ENCODE measurements at places on chromosomes 11 and 22.
A peak's percentile ranks its signal among the peaks of the same experiment; 100 is the strongest.

- no peak for DNase-seq
These were observed 12.3 kb upstream of the NXPE4 start for GRCh38 chr11:114607753-114608459.

- peak; percentile 38 for DNase-seq
These were observed 49.5 kb downstream of the MCHR1 start for GRCh38 chr22:40728731-40729189.

DNA sequence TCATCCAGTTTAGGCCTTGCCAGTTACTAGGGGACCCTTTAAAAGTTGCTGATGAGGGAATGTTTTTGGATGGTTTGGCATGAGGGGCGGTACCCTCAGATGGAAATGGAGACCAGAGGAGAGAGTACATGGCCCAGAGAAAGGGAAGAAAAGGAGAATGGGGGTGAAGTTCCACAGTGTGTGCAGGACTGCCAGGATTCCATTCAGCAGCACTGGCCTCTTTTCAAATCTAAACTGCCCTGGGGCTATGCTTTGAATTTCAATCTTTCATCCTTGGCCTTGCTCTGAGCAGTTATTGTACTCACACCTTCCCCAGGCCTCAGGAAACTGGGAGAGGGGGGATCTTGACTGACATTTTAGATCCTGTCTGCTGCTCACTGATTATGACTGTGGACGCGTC lies 3.0 kb downstream of the SLC3A2 start:
- DNase-seq = no peak

- DNase-seq = no peak
These were observed 11.9 kb downstream of the MICALL1 start for GRCh38 chr22:37917874-37918548.

DNA sequence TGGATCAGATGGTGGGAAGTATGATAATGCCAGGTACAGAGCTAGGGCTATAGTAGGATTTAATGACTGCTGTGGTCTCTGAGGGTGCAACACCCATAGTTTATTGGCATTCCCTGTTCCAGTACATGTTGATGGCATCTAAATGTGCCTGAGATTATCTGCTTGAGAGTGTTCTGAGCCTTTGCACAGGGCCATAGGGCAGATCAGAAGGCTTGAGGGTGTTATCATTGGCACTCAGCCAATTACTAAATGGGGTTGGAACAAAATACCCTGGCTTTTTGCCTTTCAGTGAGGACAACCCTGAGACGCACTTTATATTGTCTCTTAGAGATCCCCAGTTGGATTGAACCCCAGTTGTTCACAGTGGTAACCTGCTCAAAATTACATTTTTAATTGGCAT lies 6.7 kb downstream of the SLC5A12 start:
- peak; percentile 14 for DNase-seq

GRCh38 chr11:11382858-11383532 lies 29.9 kb upstream of the CSNK2A3 start:
- peak; percentile 61 for DNase-seq

- no peak for DNase-seq
These were observed 1.2 kb upstream of the EED start for GRCh38 chr11:86243396-86243795.

DNA sequence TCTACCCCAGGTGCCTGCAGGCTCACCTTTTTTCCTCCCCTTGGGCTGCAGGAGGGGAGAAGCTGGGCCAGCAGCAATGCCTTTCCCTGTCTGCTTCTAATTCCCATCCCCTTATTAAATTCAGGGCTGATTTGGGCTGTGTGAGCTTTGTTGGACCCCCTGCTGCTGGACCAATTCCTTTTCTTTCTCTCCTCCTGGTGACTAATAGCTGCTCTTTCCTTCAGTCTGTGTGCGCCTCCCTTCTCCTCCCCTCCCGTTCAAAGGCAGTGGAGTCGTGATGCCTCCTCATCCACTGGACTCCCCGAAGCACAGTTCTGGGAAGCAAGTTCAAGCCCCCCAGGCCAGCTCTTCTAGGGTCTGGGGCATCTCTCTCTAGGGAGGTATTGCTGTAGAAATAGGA lies 567.9 kb upstream of the CADM1 start:
- DNase-seq = no peak

DNA sequence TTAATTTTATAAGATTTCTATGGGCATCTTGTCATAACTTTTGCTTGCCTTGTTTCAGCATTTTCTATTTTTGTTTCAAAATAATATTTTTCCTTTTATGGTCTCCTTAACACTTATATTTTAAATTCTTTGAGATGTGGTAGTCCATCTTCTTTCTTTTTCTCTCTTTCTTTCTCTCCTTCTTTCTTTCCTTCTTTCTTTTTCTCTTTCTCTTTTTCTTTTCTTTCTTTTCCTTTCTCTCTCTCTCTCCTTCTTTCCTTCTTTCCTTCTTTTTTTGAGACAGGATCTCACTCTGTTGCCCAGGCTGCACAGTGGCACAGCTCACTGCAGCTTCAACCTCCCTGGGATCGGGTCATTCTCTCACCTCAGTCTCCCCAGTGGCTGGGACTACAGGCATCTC lies 36.1 kb upstream of the OR10G7 start:
- no peak for DNase-seq

GRCh38 chr22:36891646-36892045 lies 21.8 kb upstream of the CSF2RB start:
- no peak for DNase-seq

DNA sequence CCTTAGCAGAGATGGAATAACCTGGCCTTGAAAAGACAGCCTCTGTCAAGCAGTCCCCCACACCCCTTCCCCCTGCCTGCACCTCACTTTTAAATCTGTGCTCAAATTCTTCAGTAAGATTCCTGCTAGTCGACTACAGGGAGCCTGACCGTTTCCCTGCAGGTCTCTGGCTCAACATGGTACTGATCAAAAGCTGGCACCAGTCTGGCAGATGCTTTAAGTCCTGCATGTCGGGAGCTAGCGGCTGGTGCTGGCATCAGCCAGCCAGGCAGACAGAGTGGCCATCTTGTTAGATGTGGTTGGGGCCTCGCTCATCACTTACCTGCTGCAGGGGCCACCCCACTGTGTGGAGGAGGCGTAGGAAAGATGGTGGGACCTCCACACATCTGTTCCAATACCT lies 204.4 kb upstream of the SORL1-AS1 start:
- no peak for DNase-seq

GRCh38 chr11:118086913-118087768 lies at the start of gene SMIM35:
SMIM35 (minus strand) TSS chr11:118086963; CDS start chr11:118086757, 206 bp downstream.
- no peak for DNase-seq

DNA sequence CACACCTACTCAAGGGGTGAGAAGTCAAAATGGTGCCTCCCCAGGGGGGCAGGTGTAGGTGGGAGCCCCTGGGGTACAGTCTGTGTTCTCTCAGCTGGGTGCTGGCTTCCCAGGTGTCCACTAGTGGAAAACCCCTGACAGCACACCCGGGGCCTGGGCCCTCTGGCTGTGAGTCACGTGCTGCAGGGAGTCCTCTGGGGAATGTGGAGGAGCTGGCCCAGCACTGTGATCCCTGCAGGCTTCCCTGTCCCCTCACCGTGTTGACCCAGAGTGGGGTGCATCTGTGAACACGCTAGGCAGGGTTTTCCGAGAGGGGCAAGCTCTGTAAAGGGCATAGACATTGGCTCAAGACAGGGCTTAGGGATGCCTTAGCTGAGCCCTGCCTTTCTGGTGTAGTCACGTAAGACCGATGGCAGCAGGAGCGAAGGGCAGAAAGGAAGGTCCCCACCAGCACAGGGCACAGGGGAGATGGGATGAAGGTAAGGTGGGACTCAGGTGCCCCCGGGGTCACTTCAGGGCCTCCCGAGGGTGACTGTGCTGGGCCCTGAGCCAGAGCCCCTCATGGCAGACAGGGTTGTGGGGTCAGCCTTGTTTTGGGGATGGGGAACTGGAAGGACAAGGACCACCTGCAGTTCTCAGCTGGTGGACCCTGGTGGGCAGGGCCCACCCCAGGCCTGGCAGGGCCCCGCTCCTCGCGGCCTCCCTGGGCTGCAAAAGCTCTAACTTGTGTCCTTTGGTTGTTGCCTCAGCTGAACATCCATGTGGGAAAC lies 14.1 kb downstream of the DERL3 start:
- no peak for DNase-seq

DNA sequence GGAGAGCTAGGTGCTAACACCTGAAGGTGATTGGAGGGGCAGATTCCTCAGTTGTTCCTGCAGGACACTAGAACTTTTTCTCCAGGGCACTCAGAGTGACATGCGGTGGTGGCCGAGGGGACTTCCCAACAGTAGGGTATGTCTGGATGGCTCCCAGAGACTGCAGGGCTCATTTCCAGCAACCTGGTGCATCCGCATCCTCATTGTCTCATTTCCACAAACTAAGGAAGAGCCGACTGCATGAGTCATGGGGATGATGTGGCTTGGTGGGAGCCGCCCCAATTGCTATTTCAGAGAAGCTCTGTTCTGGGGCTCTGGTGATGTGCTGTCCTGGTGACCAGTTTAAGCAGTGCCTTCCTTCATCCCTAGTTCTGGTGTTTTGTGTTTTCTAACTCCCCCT lies 2.8 kb upstream of the ROBO4 start:
- DNase-seq = no peak

DNA sequence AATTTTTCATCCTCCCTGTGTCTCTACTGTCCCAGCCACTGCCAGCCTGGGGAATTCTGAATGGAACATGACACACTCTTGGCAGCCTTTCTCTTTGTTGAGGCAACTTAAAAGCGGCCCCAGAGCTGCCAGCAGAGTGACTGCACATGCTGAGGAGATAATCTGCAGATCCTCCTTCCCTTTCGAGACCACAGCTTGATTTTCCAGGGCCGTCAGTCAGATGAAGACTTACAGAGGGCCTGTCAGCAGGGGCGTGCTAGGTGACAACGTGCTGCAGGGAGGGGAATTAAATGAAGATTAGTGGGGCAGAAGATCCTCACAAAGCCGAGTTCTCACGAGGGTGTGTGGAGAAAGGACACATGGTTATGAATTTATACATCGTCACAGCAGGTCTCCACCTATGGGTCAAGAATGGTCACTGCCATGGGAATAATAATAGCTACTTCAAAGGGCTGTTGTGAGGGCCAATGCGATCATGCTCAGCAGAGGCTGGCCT lies 193.5 kb upstream of the PITPNB start:
- DNase-seq = no peak

- DNase-seq = no peak
These were observed 44.4 kb upstream of the MYEOV start for GRCh38 chr11:69249311-69250185.

DNA sequence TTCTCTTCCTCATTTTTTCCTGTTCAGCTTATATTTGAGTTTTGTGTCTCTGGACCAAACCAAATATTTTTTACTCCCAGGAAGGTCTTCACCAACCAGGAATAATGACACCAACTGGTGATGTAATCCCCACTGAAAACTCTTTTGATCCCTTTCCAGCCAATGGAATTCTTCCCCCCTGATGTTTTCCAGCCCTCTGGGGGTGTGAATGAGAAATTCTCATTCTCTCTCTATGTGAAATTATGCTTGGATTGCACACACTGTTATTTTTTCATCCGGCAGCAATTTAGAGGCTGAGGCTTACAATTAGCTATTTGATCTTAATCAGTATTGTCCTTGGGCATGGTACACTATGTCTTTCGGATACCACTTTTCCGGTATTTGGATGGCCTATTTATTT lies 39.5 kb upstream of the SLC1A2 start:
- DNase-seq = no peak

DNA sequence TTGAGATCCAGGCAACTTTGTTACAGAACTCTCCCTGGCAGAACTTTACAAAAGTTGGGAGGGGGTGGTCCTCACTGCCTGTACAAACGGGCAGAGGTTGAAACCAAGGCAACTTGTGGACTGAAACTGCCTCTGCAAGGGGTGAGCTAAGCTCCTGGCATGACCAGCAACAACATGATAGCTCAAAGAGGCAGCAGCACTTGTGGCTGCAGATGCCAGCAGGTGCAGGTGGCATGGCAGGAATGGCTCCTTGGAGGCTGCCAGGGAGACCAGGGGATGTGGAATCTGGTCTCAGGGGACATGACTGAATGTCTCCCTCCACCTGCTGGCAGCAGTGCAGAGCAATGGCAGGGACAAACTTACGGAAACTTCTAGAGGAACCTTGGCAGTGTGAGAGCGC lies 38.8 kb upstream of the PHF21A start:
- no peak for DNase-seq

DNA sequence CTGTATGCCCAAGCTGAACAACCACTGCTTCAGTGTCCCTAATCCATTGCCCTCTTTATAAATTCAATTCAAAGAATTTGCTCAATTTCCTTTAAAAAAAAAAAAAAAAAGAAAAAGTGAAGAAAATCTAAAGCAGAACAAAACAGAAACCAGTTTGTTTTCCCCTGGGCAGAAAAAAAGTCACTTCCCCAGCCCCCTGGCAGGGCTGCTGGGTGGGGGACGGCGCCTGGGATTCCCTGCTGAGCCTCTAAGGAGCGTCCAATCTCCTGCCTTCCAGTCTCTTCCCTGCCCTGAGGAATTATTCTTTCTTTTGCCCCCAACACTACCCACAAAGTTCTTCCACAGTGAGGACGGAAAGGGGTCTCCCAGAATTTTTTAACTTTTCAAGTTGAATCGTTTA lies 23.9 kb downstream of the DKK3 start:
- DNase-seq = no peak

GRCh38 chr11:68016904-68017817 lies 7.0 kb downstream of the ALDH3B1 start:
- DNase-seq = no peak

- no peak for DNase-seq
These were observed 324.4 kb upstream of the B3GAT1 start for GRCh38 chr11:134736251-134736947.

- no peak for DNase-seq
These were observed 87.7 kb downstream of the PDE2A start for GRCh38 chr11:72586321-72587090.

GRCh38 chr11:1140642-1141490 lies 16.9 kb upstream of the MUC5AC start:
- no peak for DNase-seq

GRCh38 chr22:48707763-48708557 lies 1119.7 kb downstream of the BRD1 start:
- DNase-seq = no peak

DNA sequence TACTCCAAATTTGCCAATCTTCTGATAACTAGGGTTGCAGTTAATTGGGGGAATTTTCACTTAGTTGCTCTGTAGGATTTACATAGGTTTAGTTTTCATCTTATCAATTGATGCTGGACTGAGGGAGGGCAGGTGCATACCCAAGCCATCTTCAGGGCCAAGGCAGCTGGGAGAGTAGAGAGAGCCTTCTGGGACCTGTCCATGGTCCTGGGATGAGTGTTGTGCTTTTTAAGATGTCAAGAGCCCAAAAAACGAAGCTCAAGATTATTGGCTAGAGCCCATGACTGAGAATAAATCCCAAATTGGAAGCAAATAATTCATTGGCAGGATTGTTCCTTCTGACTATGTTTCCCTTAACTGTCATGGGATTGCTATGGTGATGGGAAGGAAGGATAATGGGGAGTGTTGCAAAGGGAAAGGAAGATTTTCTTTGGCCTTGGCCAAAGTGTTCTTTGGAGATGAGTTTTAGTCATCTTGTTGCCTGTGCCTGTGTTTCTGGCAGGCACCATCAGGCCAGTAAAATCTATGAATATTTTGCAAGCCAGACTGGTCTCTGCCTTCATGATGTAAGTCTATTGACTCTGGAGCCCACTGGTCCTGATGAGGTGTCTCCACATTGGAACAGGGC lies 4.5 kb downstream of the SLC22A6 start:
- DNase-seq = no peak
